Omental fat pad (tissue), 4 donors: ENCODE measurements at places on chromosomes 7 and 10.

GRCh38 chr7:80858141-80858903, 60.5 kb downstream of the SEMA3C start:
- no peak for DNase-seq

DNA sequence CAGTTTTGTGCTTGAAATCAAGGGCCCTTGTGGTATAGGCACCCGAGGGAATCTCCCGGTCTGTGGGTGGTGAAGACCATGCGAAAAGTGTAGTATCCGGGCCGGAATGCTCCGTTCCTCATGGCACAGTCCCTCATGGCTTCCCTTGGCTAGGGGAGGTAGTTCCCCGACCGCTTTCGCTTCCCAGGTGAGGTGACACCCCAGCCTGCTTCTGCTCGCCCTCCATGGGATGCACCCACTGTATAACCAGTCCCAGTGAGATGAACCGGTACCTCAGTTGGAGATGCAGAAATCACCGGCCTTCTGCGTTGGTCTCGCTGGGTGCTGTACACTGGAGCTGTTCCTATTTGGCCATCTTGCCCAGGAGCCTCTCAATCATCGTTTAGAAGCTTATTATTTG, 195.7 kb upstream of the POT1 start:
- DNase-seq, result no peak

DNA sequence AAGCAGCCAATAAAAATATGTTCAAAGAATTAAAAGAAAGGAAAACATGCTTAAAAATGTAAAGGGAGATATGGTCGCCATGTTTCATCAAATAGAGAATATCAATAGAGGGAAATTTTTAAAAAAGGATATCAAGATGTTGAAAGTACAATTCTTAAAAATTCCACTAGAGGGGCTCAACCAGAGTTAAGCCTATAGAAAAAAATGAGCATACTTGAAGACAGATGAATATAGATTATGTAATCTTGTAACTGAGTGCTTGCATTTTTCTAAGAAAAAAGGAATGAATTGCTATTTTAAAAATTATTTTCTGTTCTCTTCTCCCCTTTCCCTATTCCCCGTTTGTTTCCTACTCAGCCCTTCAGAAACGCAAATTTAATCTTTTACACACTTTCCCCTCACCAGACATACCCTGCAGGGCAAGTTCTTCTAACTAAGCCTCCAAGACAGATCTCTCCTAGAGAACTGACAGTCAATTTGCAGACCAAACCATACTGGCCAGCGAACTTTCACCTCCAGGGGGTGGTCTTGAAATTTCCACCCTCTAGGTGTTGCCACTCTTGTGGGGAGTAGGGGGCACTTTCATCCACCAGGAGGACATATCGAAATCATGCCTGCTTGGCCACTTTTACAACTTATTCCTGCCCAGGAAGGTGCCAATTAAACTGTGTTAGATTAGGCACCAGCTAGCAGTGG, 67.7 kb downstream of the NSUN6 start:
- no peak for DNase-seq

DNA sequence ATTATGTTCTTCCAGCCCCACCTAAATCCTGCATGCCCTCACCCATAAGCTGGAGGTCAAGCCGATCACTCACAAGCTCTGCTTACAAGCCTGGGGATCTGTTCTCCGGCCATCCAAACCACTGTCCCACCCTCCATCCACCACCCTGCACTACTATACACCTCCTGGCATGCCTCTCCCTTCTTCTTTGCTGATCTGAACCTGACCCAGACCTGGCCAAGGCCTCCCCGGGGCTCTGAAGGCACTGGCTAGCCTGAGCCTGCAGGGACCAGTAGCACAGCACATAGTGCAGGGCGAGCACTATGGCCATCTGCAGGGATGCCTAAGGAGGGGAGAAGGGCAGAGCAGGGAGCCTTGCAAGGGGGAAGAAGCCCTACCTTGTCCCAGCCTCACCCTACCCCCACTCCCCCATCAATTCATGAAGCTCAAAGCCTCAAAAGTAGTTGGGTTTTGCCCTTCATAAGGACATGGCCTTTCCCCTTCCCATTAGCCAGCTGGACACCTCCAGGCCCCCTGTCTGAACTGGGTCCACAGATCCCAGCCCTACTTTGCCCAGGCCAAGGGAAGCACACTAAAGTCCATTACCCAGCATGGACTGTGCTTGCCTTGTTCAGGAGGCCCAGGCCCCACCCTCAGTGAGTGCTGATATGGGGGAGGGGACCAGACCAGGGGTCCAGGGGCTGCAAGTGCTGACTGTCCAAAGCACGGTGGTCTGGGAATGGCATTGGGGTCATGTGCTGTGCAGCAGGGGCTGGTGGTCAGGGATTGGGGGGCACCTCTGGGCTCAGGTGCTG, 29.6 kb downstream of the CHAT start:
- DNase-seq, result no peak

- DNase-seq, result no peak
These were observed 33.9 kb upstream of the XPNPEP1 start for GRCh38 chr10:109957092-109957797.

DNA sequence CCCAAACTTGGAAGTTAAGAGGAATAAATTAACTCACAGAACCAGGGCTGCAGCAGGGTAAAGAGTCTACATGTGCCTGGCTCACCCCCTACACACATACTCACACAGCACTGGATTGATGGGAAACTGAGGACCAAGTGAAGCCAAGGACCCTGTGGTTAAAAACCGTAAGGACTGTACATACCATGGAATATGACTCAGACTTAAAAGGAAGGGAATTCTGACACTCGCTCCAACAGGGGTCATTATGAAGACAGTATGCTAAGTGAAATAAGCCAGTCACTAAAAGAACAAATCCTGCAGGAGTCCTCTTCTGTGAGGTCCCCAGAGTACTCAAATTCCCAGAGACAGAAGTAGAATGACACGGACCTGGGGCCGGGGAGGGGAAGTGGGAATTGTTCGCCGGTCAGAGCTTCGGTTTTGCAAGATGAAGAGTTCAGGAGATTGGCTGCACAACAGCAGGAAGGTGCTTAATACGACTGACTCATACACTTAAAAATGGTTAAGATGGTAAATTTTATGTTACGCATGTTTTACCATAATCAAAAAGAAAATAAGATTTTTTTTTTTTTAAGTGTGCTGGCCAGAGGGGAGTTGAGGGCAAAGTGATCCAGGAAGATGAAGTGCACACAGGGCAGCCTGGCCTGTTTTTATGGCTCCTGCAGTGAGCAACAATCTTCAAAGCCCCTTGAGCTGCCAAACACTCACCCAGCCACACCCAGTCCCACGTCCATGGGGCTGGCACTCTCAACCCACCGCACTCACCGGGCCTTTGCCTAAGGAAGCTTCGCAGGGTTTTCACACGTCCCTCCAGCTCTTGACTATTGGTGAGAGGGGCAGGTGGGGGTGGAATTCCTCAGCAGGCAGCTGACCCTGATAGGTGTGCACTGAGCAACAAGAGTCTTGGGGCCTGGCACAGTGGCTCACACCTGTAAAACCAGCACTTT, 26.4 kb downstream of the DRGX start:
- DNase-seq, result no peak

GRCh38 chr7:146090023-146090645, 26.5 kb upstream of the CNTNAP2 start:
- no peak for DNase-seq
